ENCODE measurements at places on chromosomes 13 and 19. TPM values are rescaled to one million over a fixed set of nuclear protein-coding genes. Genes with fewer than 3 reads are reported as not detected.

- DNase-seq: no peak
These were observed 46.1 kb upstream of the GPC6 start for GRCh38 chr13:93180356-93180969.

DNA sequence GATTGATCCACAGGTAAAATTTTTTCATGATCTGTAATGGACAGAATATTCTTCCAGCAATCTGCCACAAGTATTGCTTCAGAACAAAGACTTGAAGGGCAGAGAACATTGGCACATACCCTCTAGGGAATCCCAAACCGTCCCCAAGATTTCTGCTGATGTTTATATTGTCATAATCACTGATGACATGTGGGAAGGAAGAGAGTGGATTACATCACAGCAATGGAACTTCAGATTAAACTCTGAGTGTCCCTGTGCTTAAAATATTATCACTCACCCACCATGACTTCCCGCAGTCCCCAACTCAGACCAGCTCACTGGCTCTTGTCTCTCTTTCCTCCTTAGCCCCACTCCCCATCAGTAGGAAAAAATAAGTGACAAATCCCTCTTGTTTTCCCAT is 8.5 kb upstream of the TPT1 start:
- no peak for DNase-seq

- DNase-seq: no peak
These were observed 435 bp downstream of the KLK11 start for GRCh38 chr19:51025809-51026553.

DNA sequence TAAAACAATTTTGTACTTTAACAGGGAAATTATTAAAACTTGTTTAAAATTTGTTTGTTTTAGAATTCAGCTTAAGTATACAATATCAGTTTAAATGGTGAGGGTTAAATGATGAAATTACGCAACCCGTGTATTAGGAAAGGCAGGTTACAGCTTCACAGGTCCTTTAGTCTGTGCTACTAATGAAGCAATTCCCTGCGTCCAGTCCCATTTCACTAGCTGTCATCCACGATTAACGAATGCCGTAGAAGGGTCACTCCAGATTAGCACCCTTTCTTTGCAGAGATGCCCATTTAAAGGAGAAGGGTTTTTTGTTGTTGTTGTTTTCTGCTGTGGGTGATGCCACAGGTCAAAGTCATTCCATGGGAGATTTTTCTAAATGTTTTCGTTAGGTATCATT is 457.6 kb upstream of the SLC10A2 start:
- DNase-seq: no peak

- no peak for DNase-seq
These were observed 31.3 kb upstream of the ADGRL1 start for GRCh38 chr19:14237014-14237941.

GRCh38 chr13:50675651-50676050 is 167.8 kb downstream of the DLEU7 start:
- no peak for DNase-seq

- no peak for DNase-seq
These were observed 44.1 kb downstream of the SLAIN1 start for GRCh38 chr13:77741597-77741972.

DNA sequence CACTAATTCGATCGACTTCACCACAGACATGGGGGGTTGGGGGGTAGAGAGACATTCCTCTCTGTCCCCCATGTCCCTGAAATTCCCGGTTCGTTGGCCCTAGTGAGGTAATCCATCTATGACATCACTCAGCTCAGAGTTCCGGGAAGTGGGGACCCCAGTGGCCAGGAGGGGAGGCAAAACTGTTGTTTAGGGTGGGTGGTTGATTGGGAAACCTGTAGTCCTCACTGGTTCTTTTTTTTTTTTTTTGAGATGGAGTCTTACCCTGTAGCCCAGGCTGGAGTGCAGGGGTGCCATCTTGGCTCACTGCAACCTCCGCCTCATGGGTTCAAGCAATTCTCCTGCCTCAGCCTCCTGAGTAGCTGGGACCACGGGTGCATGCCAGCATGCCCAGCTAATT is at the start of gene ARRDC5:
ARRDC5 (minus strand) TSS at position 101 of the 400 bp plus-strand sequence; CDS start at position 30, 71 bp downstream.
- no peak for DNase-seq

DNA sequence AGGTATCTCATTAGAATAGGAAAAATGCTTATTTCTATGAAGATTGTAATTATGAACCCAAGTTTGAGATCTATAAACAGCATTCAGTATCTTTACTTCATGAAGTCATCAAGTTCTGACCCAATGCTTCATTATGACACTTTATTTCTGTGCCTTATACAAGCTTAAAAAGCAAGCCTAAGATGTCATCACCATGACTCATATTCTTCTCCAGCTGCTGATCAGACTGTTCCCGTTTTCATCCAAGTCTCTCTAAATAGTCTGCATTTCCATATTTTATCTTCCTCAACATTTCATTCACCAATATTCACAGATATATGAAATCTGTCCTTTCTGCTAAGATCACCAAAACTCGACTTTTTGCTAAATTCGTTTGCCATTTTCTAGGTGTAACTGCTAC is 1247.2 kb upstream of the PRR20A start:
- no peak for DNase-seq

DNA sequence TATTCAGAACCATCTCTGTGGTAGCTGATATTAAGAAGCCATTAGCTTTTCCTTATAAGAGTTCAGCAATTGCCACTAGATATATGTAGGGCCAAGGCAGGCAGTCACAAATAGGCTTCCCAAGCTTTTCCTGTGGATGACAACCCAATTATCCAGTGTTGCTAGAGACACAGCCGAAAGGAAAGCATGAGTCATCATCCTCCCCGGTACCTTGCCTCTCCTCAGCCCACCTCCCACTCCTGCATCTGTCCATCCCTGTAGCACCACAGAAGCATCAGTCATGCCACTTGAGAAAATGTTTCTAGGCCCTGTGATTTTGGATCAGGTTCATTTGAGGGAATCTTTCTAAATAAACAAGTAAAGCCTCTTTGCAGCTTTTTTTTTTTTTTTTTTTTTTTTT is 204.3 kb downstream of the DNAJC15 start:
- no peak for DNase-seq

GRCh38 chr13:82076496-82076895 is 1735.6 kb upstream of the SPRY2 start:
- no peak for DNase-seq

DNA sequence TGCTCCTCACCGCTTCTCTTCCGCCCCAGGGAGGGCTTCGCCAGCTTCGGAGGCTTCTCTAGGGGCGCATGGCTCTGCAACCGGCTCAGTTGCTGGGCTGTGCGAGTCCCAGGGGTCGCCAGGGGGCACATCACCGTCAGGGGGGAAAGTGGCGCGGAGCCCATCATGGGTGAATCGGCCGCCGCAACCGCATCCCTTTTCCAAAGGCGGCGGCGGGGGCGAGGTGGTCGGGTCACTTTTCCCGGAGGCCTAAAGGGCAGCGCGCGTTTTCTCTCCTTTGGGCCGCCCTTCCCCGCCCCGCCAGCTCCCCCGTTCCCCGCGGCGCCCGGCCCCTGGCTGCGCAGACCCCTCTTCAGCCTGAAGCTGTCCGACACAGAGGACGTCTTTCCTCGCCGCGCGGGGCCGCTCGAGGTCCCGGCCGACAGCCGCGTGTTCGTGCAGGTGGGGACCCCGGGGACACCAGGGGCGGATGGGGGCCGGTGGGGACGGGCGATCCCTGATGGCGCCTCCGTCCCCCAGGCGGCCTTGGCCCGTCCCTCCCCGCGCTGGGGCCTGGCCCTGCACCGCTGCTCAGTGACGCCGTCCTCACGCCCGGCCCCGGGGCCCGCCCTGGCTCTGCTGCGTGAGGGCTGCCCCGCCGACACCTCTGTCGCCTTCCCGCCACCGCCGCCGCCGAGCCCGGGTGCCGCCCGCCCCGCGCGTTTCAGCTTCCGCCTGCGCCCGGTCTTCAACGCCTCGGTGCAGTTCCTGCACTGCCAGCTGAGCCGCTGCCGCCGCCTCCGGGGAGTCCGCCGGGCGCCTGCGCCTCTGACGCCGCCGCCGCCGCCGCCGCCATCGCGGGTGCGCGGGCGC is 1.7 kb downstream of the TGFBR3L start:
- peak; percentile 71 for DNase-seq

GRCh38 chr19:46579361-46579879 is 21.7 kb upstream of the CALM3 start:
- DNase-seq: peak; percentile 12

DNA sequence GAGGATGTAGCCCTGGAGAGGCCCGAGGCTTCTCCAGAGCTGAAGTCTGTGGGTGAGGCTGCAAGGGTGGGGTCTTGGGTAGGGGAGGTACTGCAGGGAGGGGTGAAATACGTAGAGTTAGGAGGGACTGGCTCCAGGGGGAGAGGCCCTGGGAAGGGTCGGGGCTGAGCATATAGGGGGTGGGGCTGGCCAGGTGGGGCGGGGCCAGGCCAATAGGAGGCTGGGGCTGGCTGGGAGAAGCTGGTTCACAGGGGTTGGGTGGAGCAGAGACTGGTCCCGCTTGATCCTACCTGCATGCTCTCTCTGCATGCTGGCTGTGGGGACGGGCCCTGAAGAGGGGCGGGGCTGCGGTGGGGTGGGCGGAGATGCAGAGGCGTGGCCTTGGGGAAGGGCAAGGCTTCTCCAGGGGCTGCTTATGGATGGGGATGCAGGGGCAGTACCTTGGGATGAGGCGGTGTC is 51.9 kb downstream of the CELF5 start:
- no peak for DNase-seq

GRCh38 chr19:50889638-50890037 is 16.4 kb downstream of the KLK2 start:
- DNase-seq: no peak

GRCh38 chr13:70424428-70424827 is 316.2 kb upstream of the KLHL1 start:
- no peak for DNase-seq

GRCh38 chr19:16931306-16931705 is 42.5 kb downstream of the F2RL3 start:
- no peak for DNase-seq

- no peak for DNase-seq
These were observed 298.8 kb downstream of the SHISA2 start for GRCh38 chr13:25752957-25753551.

- no peak for DNase-seq
These were observed 55.5 kb downstream of the MYH14 start for GRCh38 chr19:50258918-50259372.

- no peak for DNase-seq
These were observed 490.8 kb downstream of the PCDH20 start for GRCh38 chr13:60924856-60925255.

DNA sequence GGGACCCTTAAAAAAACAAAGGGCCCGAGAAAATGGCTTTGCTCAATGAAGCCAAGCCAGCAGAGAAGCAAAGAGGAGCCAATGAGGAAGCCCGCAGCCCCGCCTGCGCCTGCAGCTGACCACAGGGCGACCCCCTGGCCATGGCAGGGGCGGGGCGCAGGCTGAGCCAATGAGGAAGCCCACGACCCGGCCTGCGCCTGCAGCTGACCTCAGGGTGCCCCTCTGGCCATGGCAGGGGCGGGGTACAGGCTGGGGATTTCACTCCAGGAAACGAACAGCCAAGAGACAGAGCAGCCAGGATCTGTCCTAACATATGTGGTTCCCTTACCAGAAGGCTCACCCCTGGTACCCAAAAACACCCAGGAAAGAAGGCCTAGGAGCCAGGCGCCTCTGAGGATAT is 101.4 kb downstream of the STK24 start:
- no peak for DNase-seq

- no peak for DNase-seq
These were observed 257.8 kb downstream of the ENOX1 start for GRCh38 chr13:43528992-43529391.

The YJEFN3 gene
- total RNA-seq: 6.9 TPM

The SERP2 gene
- not detected for total RNA-seq

The DPF1 gene
- total RNA-seq: not detected
